ENCODE measurements at places on chromosomes 7 and 10.
A peak's percentile ranks its signal among the peaks of the same experiment; 100 is the strongest.

- no peak for DNase-seq
Measured at GRCh38 chr7:155874411-155874810, 62.1 kb upstream of the SHH start.

GRCh38 chr7:149853157-149853556, 15.0 kb downstream of the ZNF862 start:
- DNase-seq = no peak

- no peak for DNase-seq
Measured at GRCh38 chr7:47485640-47486435, 96.1 kb downstream of the TNS3 start.

- no peak for DNase-seq
Measured at GRCh38 chr7:116569737-116570136, 44.9 kb downstream of the CAV1 start.

GRCh38 chr7:4692055-4692454, 10.0 kb downstream of the FOXK1 start:
- no peak for DNase-seq

DNA sequence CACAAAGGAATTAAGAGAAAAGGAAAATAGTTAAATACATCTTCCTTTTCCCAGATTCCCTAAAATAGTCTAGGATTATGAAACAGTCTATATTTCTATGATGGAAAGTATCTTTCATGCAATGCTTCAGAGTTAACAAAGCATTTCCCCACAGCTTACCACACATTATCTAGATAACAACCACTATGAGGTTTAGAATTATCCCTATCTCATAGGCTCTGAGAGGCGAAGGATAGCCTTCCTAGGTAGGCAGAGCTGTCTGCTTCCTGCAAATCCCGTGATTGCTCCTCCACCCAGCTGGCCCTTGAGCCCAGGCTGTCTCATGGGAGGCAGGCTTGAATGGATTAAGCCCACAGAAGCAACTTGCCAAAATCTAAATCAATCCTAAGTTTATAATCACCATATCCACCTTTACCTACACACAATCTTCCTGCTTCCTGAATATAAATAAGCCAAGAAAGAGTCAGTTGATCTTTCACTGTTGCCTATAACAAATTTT, 321.4 kb upstream of the AOAH start:
- peak; percentile 29 for DNase-seq
